ENCODE measurements at places on chromosomes 2 and 18.

- DNase-seq = no peak
Observed at GRCh38 chr18:61335684-61336555, 2.7 kb downstream of the CDH20 start.

DNA sequence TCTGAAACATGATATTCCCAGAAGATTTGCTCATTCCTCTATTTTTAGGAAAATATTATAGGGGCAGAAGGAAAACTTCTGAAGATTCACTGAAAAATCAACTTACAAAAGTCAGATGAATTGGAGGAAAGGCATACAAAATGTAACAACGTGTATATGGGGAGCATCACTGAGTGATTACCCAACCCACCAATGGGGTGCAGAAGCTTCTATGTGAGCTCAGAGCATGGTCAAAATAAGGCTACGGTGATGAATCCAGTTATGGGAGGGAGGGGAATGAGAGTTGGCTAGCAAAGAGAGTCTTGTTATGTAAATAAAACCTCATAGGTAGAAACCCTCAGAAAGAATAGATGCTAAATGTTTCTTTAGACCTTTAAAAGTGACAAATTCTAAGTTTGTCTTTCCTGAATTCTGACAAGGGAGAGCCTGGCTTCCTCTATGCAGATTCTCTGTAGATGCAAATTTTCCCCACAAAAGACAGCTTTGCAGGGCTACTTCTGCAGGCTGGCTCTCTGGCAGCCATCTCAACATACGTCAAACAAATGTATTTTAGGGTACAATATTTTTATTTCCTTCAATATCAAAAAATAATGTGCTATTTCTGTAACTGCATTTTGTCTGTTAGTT is 171.4 kb upstream of the NDUFV2 start:
- no peak for DNase-seq

- DNase-seq = no peak
Observed at GRCh38 chr2:101796825-101797600, 99.5 kb downstream of the MAP4K4 start.

- DNase-seq = no peak
Observed at GRCh38 chr18:76145521-76146376, 349.3 kb downstream of the ZNF516 start.
